Stimulated activated CD8-positive, alpha-beta memory T cell treated with anti-CD3 and anti-CD28 coated beads, Interleukin-12 subunit alpha, Interleukin-12 subunit beta, amount 100 ng/mL, for 1 hour (primary cell): ENCODE measurements at places on chromosomes 16 and 17.

DNA sequence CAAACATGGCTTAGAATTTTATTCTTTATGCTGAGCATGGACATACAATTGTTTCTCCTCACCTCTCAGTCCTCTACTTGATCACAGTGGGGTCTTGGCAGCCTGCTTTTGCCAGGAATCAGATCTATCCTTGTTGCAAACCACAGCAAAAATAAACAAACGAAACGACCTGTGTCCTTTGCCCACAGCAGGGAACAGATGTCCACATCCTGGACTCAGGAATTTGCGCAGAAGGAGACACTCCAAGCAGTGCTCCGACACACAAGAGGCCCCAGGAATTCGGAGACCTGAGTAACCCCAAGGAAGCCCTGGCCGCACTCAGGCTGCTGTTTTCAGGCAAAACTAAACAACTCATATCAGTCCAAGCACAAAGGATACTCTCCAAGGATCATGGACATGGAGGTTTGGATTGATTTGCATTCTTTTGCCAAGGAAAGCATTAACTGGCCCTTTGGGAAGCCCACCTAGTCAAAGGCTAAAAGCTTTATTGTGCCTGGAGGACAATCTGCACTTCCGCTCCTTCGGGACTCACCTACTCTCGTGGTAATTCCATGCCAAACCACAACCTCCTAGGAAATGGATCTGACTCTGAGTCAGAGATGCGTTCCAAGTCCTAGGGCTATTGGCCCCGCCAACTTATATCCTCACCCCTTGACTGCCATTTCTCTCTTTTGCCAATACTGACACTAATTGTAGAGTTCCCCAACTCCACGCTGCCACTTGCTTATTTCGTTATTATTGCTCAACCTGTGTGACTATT, 271.1 kb upstream of the CDH11 start:
- DNase-seq = no peak

- DNase-seq = no peak
Observed at GRCh38 chr17:35171834-35172233, 22.4 kb downstream of the SLC35G3 start.

DNA sequence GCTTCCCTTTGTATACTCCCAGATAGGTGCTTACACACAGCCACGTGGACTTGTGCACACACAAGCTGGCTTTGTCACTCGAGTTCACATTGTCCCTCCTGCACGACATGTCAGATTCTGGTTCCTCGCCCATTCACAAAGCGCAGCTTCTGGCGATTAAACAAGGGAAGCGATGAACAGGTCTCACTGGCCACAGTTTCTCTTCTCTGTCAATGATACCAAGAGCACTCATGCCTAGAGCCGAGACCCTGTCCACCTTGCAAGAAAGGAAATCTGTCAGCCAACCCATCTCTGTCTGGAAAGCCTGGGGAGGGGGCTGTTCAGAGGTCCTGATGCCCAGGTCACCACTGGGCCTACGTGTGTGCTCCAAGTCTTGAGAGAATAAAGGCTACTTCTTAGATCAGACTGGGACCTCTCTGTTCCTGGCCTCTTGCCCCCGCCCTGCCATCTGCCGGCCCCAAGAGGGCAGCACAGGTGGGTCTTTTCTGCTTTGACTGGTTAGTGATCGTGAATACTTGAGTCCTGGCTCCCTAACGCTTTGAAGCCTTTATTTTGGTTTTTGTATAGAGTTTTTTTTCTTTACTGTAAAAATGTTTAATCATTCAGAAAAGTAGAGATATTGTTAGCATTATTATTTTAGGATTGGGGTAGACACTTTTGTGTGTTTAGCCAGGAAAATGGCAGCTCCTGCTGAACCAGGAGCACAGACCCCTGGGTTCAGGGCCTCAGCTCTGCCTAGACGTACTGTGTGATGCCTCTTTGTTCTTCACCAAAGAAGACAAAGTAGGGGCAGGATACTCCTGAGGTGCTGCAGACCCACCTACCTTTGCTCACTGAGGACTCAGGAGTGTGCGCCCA, 104.7 kb downstream of the MRM1 start:
- DNase-seq = no peak

DNA sequence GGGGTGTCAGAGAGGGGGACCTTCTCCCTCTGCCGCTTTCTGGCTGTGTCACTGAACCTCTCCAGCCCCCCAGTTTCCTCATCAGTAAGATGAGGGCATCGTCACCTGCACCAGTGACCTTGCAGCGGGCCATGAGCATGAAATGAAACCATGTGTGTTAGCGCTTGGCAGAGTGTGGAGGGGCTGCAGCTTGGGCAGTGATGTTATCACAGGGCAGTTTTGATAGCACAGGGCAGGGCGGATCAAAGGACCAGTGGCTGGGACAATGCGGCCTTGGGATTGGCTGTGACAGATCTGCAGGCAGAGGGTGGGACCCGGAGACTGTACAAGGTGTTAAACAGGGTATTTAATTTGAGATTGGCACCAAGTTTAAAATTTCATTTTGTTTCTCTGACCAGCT, 38.9 kb upstream of the NAT9 start:
- DNase-seq = no peak

DNA sequence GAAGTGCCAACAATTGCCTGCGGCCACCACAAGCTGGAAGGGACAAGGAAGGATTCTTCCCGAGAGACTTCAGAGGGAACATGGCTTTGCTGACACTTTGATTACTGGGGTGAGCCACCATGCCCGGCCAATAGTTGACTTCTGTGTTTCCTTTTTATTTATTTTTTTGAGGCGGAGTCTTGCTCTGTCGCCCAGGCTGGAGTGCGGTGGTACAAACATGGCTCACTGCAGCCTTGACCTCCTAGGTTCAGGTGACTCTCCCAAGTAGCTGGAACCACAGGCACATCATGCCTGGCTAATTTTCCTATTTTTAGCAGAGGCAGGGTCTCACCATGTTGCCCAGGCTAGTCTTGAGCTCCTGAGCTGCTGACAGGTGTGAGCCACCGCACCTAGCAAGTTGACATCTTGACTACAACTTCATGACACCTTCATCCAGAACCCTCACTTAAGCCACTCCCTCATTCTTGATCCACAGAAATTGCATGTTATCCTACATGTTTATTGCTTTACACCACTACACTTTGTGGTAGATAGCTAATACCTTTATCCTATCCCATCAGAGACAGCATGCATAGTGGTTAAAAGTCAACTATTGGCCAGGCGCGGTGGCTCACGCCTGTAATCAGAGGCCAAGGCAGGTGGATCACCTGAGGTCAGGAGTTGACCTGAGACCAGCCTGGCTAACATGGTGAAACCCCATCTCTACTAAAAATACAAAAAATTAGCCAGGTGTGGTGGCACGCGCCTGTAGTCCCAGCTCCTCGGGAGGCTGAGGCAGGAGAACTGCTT, 16.1 kb upstream of the GPRC5C start:
- no peak for DNase-seq

DNA sequence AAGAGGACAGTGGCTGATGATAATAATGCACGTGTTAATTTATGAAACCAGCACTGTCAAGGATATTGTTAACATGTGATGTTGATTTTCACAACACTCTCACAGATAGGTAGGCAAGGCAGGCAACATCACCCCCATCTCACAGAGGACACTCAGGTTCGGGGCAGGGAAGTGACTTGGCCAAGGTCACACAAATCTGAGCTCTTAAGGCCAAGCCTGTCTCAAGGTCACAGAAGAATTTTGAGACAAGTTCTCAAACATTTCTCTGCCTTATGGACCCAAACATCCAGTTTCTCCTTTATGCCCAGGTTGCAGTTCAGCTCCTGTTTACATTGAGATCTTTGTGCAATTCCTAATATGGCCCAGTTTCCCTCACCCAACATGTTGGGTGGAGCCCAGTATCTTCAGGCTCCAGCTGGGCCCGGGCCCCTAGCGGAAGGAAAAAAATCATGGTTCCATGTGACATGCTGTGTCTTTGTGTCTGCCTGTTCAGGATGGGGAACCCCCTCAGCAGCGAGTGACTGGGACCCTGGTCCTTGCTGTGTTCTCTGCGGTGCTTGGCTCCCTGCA, 1.3 kb downstream of the SLC2A4 start:
- DNase-seq = no peak

GRCh38 chr17:14621826-14622614, 321.1 kb downstream of the HS3ST3B1 start:
- no peak for DNase-seq

DNA sequence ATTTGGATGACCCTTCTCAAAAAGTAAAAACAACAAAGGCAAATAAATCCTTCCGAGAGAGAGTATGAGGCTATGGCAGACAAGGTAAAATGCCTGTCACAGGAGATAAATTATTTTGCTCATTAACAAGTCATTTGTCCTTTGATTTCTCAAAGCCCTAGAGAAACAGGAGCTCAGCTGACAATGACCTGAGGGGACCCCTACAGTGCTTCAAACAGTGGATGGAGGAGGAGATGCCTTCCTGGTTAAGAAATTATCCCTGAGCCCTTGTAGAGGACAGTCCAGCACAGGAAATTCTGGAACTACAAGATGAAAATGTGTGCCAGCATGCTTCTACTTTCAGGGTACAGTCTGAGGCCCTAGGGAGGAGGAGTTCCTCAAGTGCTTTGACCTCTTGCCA, 24.0 kb upstream of the RHBDL3 start:
- no peak for DNase-seq

DNA sequence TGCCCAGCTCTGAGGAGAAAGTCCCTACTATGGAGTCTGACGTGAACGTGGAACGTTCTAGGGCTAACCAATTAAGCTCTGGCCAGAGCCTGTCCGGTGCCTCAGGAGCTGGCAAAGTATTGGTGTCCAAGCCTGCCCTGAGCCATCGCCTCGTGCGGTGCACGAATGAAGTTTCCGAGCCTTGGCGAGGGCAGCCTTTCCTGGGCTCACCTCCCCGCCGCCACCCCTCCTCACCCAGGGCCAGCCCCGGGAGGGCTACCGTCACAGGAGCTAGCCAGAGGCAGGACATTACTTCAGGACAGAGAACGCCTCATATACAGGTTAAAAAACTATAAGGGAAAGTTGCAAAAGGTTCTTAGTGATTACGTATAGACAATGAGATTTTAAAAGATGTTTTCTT, 23.6 kb upstream of the TRAP1 start:
- DNase-seq = no peak

DNA sequence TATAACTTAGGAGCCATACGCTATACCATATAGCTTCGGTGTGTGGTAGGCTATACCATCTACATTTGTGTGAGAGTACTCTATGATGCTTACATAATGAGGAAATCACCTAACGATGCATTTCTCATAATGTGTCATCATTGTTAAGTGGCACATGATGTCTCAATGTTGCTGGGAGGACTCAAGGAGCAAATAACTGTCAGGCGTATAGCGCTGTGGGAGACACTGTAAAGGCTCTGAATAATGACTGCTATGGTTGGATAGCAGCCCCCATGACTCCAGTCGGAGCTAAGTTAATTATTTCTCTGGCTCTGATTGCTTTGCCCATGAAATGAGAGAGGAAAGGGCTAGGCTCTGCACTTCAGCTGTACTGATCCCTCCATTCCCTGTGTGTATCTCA, 197.2 kb downstream of the RGS9 start:
- DNase-seq = no peak

GRCh38 chr17:12794919-12795532, 5.7 kb downstream of the ARHGAP44 start:
- no peak for DNase-seq

DNA sequence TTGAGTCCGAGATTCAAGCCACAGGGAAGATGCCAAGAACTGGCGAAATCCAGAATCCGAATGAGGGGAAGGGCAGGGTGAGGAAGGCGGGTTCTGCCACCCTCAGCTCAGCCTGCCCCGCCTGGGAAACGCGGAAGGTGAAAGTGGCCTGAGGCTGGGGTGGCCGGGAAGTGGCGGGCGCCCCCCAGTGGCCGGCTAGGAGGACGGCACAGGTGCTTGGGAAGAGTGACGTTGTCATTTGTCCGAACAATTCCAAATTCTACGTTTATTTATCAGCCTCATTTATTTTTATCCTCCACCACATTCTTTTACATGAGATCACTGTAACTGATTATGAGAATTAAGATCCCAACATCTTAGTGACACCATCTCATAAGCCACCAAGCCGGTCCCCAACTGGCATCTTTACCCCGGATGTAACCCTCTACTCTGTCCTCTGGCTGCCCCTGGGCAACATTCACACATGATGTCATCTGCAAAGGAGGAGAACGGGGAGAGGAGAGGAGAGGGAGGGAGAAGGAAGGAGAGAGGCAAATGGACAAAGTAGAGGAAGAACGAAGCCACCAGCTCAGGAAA, 21.3 kb downstream of the SRCIN1 start:
- peak; percentile 30 for DNase-seq

GRCh38 chr17:7367918-7368598, 12.8 kb upstream of the TNK1 start:
- no peak for DNase-seq

- no peak for DNase-seq
Observed at GRCh38 chr16:79437764-79438751, 162.5 kb downstream of the MAF start.

DNA sequence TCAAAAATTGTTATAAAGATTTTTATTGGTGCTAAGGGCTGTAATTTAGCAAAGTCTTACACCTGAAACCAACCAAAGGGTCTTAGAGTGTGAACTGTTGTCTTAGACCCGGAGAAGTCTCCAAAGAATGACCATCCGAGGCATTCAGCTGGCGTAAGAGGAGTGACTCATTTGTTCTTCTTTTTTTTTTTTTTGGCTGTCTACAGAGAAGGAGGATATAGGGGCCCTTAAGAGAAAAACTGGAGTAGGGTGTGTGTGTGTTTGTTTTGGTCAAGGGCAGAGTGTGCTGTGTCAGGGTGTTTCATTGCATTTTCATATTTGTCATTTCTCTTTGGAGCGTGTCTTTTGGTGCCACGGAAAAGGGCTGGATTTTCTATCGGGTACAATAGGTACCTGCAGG, 508.0 kb downstream of the WWOX start:
- no peak for DNase-seq

DNA sequence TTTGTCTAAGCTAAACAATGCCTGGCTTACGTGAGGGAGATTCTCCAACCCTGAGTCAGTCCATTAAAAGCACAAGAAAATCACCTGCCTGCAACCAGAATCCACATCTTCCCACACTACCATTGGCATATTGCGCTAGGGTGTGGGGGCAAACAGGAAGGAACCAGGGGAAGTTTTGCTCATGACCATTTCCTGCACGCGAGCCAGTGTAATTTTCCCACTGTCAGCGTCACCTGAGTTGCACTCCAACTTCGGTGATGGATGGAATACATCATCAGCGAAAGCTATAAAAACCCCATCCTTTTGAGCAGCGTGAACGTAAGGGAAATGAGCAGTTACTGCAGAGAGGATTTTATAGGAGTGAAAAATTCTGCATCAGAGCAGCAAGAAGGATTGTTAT, 167.9 kb upstream of the NOL11 start:
- no peak for DNase-seq

DNA sequence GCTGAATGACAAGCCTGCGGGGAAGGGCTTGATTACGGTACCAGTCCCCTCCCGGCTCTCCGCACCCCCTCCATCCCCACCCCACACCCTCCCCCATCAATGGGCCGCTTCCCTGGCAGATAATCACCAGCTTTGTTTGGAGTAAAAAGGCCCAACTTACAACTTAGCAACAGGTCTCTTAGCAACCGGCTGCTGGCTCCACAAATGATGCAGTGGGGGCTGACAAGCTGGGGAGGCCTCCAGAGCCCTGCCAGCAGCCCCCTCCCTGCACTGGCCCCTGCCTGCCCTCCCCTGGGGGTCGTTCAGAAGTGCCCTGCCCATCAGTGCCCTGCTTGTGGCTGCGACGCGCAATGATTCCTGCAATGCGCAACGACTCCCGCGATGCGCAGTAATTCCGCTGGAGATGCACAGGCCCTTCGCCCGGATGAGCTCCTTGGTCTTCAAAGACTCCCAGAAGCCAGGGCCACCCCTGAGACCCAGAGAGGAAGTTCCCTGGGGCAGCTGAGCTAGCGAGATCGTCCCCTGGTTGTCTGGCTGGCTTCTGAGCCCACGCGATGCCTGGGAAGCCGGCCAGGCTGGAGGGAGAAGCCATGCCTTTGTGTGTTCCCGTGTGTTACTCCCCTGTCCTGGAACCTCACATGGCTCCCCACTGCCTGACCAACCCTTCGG, 23.3 kb downstream of the CPNE2 start:
- no peak for DNase-seq
